Fibroblast of the aortic adventitia (primary cell): ENCODE measurements at places on chromosomes 12 and 14.

- no peak for DNase-seq
These were observed 127.6 kb upstream of the GSC start for GRCh38 chr14:94897561-94897960.

- DNase-seq = no peak
These were observed 35.2 kb upstream of the TCL1B start for GRCh38 chr14:95651028-95651427.

DNA sequence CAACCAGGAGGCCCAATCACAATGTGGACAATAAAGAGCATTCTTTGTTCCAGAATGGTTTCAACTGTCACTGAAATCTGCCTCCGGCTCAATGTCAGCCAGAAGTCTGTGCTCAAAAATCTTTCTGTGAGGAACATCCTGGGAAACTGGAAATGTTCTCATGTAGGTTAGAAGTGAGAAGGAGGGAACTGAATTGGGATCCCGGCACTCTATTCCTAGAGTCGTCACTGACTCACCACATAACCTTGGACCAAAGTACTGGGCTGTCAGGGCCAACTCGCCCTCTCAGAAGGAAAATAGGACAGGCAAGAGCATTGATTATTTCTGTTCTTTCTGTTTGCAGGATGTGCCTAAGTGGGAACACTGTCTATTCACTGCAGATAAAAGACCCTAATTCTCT, 57.6 kb downstream of the PRKAB1 start:
- no peak for DNase-seq

- no peak for DNase-seq
These were observed 267.2 kb upstream of the BTG1 start for GRCh38 chr12:92412856-92413255.

DNA sequence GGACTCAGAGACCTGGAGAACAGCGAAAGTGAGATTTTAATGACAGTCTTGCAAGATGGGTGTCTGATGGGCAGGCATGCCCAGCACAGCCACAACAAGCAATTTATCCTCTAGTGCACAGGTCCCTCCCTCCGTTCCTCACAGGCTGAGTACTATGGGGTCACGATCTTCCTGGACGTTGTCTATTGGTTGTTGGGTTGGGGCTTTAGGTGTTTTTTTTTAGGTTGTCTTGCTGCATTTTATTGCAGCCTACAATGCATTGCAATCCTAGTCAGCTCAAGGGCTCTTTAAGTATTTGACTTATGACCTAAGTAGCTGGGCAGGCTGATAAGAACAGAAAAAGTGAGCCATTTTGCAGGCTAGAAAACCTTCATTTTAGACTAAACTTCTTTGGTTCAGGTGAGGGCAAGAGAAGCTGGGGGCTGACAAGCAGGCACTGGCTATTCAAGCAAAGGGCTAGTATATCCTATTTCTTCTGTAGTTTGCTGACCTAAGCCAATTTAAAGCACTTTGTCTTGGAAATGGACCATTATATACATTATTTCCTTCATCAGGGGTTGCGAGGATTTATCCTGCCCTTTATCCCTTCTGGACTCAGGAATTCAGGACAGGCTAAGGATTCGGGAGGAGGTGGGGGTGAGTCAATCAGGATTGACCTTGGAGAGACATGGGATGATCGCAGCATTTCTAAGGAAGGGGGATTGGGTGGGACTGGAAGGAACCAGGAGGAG, 6.0 kb downstream of the KRT7 start:
- DNase-seq = no peak

GRCh38 chr12:66775871-66776270, 97.0 kb upstream of the GRIP1 start:
- DNase-seq = no peak

DNA sequence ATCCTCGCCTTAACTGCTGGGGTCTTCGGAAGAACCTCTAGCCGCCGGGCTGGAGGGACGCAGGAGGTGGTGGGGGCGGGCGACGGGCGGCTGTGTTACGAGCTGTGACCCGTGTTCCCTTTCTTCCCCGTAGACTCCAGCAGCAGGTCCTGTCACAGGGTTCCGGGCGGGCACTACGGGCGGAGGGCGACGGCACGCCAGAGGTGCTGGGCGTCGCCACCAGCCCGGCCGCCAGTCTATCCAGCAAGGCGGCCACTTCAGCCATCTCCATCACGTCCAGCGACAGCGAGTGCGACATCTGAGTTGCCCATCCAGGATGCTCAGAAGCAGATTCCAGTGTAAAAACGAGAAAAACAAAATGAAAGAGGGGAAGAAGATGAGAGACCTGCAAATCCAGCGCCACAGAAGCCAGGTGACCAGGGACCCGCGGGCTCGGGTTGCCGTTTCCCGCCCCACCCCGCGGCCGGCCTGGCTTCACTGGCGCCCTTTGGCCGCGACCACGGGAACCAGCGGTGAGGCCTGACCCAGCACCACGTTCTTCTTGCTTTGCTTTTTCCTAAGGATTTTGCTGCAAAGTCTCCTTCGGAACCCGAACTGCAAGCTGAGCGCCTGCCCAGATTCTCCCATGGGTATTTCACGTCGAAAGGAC, 2.1 kb downstream of the SIX6 start:
- no peak for DNase-seq

DNA sequence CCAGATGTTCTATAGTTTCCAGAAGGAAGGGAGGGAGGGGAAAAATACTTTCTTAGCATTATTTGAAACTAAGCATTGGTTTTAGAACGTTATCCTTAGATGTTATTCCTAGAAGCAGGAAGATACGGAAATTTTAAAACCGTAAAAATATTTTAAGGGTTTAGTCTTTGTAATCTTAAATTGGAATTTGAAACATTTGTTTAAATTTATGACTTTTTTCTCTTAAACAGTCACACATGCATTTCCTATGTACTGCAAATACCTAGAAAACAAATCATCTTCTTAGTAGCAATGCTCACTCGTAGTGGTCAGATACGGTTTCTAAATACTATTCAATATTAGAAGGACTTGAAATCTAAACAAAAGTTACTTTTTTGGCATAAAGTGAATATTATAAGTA, 282.0 kb downstream of the ERC1 start:
- DNase-seq = no peak

DNA sequence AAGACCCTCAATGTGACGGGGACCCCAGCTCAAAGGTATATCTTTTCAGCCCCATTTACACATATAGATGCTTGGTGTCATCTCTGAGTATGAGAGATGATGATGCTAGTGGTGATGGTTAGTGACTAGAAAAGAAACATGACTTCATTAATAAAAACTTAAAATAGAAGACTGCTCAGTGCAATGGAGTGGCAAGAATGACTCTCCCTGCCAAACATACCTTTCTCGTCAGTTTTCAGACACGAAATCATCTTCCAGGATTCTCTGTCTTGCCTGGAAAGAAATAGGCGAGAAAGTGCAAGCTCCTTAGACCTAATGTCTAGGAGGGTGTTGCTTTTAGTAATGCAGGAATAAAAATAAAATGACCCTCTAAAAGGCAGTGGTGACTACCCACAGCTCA, 71.7 kb downstream of the TPH2 start:
- DNase-seq = no peak

GRCh38 chr12:93094988-93095737, 166.1 kb upstream of the EEA1 start:
- DNase-seq = no peak

- DNase-seq = no peak
These were observed 232.8 kb downstream of the TMTC2 start for GRCh38 chr12:82919388-82920054.

- DNase-seq = peak; percentile 60
These were observed 94.8 kb downstream of the LRP6 start for GRCh38 chr12:12171991-12172511.

DNA sequence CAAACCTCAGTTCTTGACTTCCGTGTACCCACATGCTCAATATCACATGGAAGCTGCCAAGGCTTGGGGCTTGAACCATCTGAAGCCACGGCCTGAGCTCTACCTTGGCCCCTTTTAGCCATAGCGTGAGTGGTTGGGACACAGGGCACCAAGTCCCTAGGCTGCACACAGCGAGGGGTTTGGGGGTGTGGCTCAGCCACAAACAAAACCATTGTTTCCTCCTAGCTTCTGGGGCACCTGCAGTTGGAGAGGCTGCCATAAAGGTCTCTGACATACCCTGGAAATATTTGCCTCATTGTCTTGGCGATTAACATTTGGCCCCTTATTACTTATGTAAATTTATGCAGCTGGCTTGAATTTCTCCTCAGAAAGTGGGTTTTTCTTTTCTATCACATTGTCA, 628.6 kb downstream of the NRXN3 start:
- DNase-seq = no peak

GRCh38 chr12:50053583-50053982, 3.8 kb upstream of the ASIC1 start:
- DNase-seq = no peak

- DNase-seq = no peak
These were observed 229.5 kb upstream of the RTL1 start for GRCh38 chr14:101133068-101133467.

GRCh38 chr14:52269100-52269499, 1.6 kb downstream of the PTGDR start:
- no peak for DNase-seq

DNA sequence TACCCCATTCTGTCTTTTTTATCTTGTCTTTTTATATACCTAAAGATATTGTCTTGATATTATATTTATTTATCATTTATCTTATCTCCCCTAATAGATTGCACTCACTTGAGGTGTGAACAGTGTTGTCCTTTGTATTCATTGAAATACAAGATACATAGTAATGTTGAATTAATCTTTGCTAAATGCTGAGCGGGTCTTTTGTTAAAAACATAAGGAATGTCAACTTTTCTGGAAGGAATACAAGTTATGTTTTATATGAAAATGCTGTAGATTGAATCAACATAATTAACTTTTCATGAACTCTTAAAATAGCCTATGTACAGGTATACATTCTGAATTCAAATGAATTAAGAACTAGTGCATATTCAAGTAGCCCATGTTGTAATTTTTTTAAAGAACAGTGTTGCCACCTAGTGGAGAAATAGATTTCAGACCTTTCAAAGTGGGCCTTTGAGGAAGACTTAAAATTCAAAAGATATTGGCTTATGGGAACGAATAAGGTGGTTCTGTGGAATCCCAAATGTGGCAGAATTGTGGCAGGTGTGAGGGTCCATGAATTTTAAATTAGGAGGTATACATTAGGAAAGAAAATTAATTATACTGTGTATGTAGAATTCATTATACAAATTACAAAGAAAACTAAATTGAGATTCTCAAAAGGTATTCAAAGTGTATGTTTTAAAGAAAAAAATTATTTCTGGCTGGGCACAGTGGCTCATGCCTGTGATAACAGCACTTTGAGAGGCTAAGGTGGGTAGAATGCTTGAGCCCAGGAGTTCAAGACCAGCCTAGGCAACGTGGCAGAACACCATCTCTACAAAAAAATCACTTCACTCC, 19.1 kb downstream of the BBOF1 start:
- DNase-seq = peak; percentile 72

DNA sequence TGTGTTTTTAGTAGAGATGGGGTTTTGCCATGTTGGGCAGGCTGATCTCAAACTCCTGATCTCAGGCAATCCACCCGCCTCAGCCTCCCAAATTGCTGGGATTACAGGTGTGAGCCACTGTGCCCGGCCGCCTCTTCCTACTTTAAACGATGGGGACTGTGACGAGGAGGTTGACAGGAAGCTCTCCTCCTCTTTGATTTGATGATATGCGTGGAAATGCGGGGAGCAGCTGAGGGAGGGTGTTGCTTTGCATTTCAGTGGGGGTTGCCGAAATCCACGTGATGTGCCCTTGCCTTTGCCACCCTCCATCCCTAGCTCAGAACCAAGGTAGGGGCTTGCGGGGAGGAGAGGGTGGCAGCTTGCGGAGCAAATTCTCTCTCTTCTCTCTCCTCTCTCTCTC, 189.6 kb downstream of the AACS start:
- DNase-seq = no peak

DNA sequence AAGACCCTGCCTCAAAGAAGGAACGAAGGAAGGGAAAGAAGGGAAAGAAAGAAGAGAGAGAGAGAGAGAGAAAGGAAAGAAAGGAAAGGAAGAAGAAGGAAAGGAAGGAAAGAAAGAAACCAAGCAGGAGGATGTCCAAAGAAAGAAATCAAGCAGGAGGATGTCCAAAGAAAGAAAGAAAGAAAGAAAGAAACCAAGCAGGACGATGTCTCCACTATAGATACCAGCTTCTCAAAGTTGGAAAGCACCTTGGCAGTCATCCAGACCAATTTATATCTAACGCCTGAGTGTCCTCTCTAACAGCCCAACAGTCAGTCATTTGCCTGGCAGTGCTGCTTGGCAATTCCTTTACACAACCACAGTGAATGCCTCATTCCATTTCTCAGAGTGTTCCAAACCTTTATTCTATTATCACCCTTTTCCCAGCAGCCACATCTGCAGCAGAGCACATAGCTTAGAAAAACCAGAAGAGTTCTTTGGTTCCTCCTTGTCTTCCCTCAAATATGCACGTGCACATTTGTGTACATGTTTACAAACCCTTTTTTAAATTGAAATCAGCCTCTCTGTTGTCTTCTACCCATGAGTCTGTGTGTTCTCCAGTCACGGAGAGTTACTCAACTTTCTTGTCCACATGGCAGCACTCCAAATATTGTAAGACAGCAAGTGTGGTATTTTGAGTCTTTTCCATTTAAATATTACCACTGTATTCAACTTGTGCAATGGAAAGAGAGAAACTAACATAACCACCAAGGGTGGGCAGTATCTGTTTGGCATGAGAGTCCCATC, 138.4 kb downstream of the STXBP6 start:
- DNase-seq = peak; percentile 86

DNA sequence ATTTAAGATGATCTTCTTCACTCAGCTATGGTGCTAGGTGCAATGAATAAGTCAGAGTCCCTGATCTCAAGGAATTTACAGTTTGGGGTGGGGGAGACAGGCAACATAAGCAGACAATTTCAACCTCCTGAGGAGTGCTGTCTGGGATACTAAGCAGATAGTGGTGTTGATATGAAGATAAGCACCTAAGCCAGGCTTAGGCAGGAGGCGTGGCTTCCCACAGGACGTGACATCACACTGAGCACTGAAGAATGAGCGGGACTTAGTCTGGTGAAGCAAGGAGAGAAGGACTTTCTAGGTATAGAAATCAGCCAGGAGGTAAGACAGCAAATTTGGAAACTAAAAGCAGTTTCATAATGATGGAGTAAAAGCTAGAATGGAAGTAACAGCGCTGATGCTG, 6.8 kb downstream of the PRPH start:
- DNase-seq = no peak

DNA sequence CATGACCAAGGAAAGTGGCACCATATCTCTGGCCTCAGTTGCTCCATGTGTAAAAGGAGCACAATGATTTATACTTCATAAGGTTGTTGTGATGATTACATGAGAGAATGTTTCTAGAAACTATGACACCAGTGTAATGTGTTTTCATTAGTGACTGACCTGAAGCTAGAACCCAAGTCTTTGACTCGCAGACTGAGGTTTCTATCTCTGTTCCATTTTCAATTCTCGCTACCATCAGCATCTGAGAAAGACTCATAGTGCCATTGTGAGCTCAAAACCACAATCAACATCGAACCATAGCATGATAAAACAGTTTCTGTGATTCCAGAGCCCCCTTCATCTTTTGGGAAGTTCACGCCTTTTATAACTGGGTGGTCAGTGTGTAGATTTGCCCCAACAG, 53.8 kb downstream of the STAB2 start:
- DNase-seq = no peak

DNA sequence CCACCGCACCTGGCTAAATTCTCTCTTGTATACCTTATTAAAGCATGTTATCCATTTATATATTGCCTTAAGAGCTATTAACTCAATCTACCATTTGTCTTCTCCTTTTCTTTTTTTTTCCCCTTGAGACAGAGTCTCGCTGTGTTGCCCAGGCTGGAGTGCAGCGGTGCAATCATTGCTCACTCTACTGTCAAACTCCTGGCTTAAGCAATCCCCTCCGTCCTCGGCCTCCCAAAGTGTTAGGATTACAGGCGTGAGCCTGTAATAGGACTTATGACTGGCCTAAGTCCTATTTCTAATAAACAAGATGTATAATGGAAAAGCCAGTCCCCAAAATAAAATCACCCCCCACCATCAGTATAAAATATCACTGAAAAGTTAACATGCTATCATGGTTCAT, 14.4 kb downstream of the SNX6 start:
- DNase-seq = no peak
